EH (cell line): ENCODE measurements at places on chromosomes 1 and 21.

DNA sequence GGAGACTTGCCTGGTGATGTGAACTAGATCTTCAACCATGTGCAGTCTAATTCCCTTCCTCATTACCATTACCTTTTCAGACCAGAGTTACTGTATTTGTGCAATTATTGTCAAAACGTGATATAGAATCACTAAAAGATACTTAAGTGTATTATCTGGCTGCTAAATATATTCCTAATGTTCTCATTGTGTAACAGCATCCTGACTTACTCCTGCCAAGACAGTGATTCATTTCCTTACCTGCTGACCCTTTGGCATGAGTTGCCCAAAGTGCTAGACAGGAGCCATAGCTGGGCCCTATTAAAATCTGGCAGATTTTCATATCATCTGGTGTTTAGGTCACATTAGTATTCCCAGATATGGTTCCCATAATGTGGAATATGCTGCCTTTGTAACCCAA lies 598.3 kb upstream of the CAMK1G start:
- no peak for DNase-seq

- DNase-seq = no peak
Measured at GRCh38 chr1:14944471-14944985, 209.0 kb upstream of the TMEM51 start.

DNA sequence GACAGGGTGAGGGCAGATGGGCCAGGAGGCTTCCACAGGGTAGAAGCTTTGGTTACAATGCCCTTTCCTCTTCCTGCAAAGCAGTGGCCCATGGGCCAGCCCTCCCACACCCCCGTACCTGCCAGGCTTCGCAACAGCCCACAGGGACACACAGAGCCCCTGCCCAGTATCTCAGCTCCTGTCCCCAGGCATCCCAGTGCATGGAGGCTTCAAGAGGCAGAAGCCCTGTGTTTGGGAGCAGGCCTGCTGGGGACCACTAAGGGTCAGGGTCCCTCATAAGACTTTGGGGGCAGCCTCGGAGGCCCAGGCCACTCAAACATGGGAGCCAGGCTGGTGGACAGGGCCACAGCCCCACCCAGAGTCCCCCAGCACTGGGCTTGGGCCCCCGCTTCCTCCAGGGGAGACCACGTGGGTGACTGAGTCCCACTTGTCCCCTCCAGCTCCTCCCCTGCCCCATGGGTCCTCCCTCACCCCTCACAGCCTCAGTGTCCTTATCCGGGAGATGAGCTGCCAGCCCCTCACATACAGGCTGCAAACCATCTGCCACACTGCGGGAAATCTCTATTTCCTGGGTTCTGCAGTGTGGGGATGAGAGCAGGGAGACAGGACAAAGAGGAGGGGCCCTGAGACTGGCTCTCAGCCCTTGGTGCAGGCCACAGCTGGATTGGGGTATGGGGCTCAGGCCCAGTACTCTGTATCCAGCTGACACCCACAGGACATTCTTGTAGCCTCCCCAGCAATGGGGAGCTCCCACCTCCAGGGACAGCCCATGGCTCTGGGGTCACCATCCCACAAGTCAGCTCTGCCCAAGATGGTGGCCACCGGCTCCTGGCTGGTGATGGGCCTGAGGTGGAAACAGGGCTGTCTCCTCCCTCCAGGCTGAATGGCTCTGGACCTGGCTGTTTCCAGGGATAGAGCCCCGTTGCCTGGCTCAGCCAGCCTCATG lies 50.7 kb downstream of the WNT9A start:
- no peak for DNase-seq

- no peak for DNase-seq
Measured at GRCh38 chr1:153174624-153175023, 23.9 kb upstream of the SPRR2G start.

- DNase-seq = no peak
Measured at GRCh38 chr1:41025979-41026819, 4.7 kb upstream of the SLFNL1 start.

DNA sequence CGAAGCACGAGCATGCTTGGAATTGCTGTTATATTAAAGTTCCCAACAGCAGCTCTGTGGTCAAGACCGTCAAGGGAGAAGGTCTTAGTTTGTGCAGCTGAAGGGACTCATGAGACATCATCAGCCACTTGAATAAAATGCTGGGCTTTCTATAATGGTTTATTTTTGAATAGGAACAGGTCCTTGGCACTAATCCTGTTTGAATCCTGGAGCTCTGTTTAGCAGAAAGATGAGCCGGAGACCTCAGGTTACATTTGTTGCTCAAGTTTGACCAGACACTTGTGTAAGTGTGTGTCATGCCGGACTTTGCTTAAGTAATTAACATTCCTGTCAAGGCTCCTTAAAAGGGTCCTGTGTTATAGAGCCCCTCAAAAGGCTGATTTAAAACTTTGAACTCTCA lies 186.5 kb downstream of the ROR1 start:
- DNase-seq = no peak

GRCh38 chr1:57003398-57004139 lies 37.8 kb upstream of the C8B start:
- DNase-seq = no peak

GRCh38 chr1:58345215-58346035 lies 201.1 kb downstream of the OMA1 start:
- DNase-seq = no peak

DNA sequence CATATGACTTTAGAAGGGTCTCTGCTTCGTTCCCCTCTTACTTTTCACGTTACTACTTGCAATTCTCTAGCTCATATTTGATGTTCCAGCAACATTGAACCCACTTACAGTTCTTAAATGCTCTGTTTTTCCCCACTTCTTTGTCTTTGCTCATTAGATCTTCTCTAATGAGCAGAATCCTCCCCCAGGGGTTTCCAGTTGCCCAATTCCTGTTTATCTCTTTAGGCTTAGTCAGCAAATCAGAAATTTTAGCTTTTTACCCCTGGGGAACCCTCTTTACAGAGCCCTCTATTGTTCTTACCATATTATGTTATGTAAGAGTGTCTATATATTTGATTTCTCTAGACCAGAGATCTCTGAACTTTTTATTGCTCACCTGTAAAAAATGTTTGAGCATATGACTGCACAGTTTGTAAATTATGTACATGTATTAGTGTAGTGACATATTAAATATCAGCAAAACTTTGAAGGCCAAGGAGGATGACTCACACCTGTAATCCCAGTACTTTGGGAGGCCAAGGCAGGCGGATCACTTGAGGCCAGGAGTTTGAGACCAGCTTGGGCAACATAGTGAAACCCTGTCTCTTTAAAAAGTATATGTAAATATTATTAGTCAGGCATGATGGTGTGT lies 71.4 kb downstream of the FNBP1L start:
- peak; percentile 11 for DNase-seq

DNA sequence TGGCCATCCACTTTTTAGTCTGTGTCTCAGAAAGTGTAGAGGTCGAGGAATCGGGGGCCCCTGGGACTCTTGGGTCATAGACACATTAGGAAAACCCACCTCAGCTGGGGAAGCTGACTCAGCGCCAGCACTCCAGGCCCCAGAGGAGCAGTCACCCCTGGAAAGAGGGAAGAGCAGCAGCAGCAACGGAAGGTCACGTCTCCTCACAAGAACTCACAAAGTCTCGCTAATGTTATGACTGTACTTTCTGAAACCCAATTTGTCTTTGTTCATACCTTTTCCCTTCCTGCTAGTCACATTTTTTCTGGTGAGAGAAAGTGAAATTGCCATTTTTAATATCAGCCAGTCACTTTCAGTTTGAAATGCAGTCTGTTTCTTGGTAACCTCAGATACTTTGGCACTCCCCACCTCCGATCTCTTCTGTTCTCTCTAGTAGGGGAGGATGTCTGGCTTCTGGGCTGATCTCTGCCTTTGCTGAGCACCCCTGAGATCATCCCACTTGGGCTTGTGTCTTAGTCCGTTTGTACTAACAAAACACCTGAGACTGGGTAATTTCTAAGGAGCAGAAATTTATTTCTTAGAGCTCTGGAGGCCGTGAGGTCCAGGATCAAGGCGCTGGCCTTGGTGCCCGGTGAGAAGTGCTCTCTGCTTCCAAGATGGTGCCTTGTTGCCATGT lies 6.0 kb upstream of the NLRP3 start:
- no peak for DNase-seq

DNA sequence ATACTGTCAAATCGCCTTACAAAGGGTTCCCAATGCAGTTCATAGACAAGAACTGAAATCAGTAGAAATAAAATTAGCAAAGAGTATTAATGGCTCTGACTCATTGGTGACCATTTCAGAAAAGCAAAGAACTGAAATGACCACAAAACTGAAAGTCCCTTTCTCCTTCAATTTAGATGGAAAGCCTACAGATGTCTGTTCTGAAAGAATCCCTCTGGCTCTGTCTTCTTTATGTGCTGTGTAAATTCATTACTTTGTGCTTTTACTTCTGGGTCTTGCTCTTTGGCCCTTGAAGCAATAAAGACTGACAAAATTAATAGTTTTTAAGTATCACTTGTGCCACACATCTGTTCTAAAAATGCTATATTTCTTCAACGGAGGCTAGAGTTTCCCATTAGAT lies 62.7 kb upstream of the GPR89A start:
- DNase-seq = no peak

DNA sequence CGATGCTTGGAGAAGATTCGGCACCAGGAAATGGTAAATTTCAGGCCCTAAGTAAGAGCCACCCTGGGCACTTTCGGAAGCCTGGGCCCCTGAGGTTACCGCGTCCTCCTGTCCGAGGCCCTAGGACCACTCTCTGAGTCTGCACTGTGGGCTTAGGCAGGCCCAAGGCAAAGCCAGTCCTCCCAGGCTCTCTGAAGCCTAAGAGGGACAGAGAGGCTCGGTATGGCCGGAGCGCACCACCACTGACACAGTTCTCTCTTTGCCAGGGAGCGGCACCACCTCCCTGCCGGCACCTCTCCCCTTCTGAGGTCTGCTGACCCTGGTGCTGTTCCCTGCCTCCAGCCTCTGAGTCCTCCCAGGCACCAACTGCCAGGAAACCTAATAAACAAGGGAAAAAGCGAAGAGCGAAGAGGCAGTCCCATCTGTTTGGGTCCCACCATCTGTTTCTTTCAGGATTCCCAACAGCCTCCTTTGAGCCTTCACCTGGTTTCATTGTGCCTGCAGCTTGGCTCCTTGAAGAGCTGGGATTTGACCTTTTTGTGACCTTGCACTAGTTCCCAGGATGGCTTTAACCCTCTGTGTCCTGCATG lies 57.7 kb downstream of the VWA5B1 start:
- DNase-seq = no peak

DNA sequence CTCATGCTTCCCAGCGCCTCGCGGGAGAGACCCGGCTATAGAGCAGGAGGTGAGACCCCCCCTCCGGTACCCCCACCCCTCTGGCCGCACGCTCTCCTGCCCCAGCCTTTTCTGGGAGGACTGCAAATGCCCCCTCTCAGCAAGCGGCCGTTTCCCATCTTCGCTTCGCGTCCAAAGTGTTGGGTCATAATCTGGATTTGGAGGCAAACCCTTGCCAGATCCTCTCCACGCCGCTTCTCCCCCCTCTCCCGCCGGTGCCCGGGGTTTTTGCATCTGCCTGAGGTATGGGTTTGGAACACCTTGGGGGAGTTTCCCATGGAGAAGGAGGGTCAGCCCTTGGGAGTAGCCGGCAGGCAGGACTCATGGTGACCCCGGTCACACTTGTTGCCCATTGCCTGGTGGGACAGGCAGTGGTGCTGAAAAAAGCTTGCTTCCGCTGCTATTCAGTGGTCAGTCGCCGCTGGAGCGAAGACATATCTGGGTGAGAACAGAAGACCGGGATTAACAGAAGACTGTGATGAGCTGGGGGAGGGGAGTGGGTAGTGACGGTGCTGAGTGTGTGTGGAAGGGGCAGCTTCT lies 935 bp downstream of the KCNK2 start:
- DNase-seq = peak; percentile 64

GRCh38 chr1:19750101-19750881 lies 49.4 kb downstream of the TMCO4 start:
- DNase-seq = peak; percentile 56

DNA sequence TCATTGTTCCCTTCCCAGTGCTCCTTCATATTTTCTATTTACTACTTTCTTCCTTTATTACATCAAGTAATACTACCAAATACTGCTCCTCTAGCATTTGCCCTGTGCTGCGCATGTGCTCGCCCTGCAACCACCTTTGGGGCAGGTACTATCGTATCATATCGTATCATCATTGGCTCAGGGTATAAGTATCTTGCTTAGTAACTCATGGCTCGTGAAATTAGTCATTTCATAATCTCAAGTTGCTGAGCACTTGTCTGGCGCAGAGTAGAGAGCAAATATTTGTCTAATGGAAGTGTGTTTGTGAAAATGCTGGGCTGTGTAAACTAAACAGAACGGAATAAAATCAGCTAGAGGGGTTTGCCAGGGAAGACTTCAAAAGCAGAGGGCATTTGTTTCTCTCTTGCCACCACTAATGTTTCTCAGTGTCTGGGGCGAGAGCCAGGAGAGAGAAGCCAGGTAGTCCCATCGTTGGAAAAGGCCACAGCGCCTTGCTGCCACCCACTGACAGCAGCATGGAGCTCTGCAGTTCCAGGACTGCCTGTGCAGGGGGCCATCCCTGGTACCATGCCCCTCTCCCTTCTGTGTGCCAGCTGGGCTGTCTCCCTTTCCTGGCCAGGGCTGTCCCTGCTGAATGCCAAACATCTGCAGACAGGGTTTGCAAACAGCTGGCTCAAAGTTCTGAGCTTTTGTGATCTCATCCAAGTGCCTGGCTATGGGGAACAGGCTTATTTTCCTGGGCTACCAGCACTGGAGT lies 20.0 kb upstream of the CPT2 start:
- peak; percentile 50 for DNase-seq

DNA sequence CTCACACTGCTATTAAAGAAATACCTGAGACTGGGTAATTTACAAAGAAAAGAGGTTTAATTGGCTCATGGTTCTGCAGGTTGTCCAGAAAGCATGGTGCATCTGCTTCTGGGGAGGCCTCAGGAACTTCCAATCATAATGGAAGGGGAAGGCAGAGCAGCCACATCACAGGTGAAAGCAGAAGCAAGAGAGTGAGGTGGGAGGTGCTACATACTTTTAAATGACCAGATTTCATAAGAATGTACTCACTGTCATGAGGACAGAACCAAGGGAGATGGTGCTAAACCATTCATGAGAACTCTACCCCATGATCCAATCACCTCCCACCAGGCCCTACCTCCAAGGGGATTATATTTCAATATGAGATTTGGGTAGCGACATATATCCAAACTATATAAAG lies 55.7 kb downstream of the MRPL39 start:
- DNase-seq = no peak

DNA sequence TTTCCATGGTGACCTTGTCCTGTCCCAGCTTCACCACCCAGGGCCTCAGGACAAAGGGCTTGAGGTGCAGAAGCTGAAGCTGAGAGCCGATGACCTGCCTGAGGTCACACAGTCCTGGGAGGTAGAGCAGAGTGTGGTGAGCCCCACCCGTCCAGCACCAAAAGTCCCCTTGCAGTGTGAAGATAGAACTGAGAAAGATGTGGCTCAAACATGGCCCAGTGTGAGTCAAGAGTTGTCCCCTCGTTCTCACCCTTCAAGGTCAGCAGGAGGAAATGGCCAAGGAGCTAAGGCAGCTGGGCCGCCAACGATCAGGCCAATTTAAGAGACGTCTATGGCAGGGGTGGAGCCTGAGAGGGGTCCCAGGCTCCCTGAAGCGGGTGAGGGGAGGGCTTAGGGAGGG lies 157.5 kb upstream of the KLHDC7A start:
- DNase-seq = no peak

DNA sequence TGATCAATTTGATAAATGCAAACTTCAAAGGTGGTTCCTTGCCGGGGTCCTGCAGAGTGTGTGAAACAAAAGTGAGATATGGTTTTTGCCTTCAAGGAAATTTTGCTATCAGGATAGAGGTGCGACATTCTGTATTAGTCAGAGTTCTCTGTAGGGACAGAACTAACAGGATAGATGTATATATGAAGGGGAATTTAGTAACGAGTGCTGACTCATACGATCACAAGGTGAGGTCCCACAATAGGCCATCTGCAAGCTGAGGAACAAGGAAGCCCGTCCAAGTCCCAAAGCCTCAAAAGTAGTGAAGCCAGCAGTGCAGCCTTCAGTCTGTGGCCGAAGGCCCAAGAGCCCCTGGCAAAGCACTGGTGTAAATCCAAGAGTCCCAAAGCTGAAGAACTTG lies 157.0 kb downstream of the RYR2 start:
- no peak for DNase-seq
